AG04449 (cell line): ENCODE measurements at places on chromosomes 6 and 20.

GRCh38 chr6:14035071-14035847, 82.3 kb upstream of the CD83 start:
- DNase-seq: peak; percentile 87

GRCh38 chr20:19185083-19185482, 27.4 kb upstream of the SLC24A3 start:
- no peak for DNase-seq

DNA sequence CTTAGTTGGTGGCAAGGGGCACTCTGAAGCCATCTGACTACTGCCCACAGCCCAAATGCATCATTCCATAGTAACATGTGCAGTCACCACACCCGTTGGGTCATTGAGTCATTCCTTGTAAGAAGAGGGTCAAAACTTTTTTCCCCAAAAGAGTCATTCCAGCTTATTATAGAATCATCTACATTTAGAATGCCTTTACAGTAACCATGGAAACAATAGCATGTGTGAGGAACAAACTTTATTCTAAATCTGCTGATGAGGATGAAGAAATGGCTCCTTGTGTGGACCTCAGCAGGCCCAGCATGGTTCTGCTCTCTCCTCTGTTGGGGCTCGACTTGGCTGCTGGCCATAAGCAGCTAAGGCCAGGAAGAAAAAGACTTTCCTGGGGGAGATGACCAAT, 111.2 kb upstream of the PTPRT start:
- DNase-seq: no peak

- no peak for DNase-seq
Observed at GRCh38 chr6:112576423-112576822, 229.3 kb downstream of the RFPL4B start.

GRCh38 chr6:10894958-10895357, 8.1 kb downstream of the SYCP2L start:
- no peak for DNase-seq
